Germinal center (tissue), 1 donor: ENCODE measurements at places on chromosomes 7 and 10.

DNA sequence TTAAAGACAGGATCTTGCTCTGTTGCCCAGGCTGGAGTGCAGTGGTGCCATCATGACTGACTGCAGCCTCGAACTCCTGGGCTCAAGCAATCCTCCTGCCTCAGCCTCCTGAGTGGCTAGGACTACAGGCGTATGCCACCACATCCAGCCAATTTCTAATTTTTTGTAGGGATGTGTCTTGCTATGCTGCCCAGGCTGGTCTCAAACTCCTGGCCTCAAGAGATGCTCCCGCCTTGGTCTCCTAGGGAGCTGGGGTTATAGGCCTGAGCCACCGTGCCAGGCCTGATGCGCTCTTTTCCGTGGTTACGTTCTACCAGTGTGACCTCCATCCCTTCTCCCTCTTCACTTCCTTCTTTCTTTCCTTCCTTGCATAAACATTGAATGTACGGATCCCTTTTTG lies 34.2 kb upstream of the IL15RA start:
- DNase-seq = no peak

GRCh38 chr7:124130-124949 lies 68.0 kb upstream of the FAM20C start:
- no peak for DNase-seq

GRCh38 chr7:233249-234035 lies 41.1 kb downstream of the FAM20C start:
- DNase-seq = no peak

- DNase-seq = no peak
Measured at GRCh38 chr7:129923709-129924108, 29.1 kb downstream of the UBE2H start.

DNA sequence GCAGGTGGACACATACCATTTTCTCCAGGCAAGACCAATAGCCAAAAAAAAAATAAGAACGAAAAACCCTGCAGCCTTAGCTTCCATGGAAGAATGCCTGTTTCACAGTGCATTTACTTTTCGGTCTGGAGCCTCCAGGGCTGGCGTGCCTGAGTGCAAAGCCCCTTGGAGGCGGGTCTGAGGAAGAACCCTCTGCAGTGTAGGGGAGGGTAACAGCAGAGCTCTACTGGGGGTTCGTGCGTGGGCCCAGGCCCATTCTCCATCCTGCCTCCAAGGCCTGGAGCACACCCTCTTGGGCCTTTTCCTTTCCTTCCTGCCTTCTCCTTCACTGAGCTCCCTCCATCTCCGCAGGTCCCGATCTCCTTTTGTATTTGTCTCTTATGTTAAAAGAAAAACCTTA lies 172.3 kb upstream of the GLI3 start:
- no peak for DNase-seq

GRCh38 chr10:112448888-112449287 lies 1.9 kb downstream of the VTI1A start:
- DNase-seq = no peak

GRCh38 chr7:86209036-86209435 lies 434.7 kb upstream of the GRM3 start:
- DNase-seq = no peak

GRCh38 chr7:5183155-5183554 lies 6.9 kb upstream of the WIPI2 start:
- no peak for DNase-seq
